ENCODE measurements at places on chromosomes 13 and 19.

DNA sequence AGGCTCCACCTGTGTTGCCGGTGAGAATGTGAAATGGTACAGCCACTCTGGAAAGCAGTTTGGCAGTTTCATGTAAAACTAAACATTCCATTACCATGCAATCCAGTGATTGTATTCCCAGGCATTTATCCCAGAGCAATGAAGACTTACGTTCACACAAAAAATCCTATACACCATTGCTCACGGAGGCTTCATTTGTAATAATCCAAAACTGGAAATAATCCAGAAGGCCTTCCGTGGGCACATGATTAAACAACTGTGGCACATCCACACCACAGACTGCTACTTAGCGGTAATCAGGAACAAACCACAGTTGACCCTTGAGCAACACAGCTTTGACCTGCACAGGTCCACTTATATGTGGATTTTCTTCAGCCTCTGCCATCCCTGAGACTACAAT lies 339.7 kb downstream of the MTUS2 start:
- no peak for DNase-seq

DNA sequence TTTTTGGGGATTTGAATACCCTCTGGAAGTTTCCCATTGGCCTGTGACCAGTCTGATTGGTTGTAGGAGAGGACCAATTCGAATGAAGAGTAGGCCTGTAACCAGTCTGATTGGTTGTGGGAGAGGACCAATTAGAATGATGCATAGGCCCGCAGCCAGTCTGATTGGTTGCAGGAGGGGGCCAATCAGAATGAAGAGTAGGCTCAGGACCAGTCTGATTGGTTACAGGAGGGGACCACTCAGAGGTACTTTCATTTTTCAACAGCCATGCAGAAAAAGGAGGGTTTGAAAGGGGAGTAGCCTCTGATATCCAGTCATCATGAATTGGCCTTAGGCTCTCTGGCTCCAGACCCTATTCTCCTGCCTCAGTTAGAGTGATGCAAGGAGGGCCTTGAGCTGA lies 30.4 kb upstream of the SLC1A5 start:
- DNase-seq = no peak

DNA sequence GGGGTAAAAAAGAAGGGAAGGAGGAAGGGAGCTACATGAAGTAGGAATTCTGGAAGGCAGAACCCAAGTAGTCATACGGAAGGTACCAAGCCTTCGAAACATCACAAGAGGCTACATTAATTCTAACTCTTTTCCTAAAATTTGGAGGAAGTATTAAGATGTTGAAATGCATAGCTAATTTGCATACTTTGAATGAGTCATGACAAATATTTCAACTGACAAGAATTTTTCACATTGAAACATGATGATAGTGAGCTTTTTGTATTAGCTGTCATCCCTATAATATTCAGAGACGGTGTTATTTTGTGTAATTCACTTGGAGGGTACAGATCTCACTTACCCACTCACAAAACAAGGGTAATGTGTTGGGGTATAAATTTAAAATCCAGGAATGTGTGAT lies 9.1 kb upstream of the ACOD1 start:
- DNase-seq = no peak

DNA sequence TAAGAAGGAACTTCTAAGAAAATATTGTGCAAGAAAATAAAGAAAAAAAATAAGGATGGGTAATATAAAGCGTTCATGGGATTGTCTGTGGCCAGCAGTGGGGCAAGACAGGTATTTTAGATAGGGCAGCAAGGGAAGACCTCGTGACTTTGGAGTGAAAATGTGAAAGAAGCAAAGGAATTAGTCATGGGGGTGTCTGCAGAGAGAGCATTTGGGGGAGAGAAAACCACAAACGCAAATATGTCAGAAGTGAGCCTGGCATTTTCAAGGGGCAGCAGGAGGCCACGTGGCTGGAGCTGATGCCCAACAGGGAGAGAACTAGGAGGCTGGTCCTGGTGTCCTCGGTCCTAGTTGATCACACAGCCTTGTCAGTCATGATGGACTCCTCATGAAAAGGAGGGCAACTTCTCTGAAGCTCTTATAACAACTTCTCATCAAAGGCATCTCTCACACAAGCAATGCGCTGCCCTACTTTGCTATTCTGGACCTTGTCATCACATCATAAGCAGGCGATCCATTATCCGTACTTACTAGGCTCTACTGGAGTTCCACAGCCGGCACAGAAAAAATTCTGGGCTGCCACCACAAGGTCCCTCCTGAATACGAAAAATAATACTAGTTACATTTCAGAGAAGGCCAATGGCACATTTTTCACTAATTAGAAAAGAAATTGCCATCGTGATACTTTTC lies 31.0 kb downstream of the RUBCNL start:
- no peak for DNase-seq

GRCh38 chr19:7099597-7099921 lies 30.1 kb downstream of the ZNF557 start:
- no peak for DNase-seq

- peak; percentile 74 for DNase-seq
These were observed 14.2 kb upstream of the LATS2 start for GRCh38 chr13:21075379-21076249.

DNA sequence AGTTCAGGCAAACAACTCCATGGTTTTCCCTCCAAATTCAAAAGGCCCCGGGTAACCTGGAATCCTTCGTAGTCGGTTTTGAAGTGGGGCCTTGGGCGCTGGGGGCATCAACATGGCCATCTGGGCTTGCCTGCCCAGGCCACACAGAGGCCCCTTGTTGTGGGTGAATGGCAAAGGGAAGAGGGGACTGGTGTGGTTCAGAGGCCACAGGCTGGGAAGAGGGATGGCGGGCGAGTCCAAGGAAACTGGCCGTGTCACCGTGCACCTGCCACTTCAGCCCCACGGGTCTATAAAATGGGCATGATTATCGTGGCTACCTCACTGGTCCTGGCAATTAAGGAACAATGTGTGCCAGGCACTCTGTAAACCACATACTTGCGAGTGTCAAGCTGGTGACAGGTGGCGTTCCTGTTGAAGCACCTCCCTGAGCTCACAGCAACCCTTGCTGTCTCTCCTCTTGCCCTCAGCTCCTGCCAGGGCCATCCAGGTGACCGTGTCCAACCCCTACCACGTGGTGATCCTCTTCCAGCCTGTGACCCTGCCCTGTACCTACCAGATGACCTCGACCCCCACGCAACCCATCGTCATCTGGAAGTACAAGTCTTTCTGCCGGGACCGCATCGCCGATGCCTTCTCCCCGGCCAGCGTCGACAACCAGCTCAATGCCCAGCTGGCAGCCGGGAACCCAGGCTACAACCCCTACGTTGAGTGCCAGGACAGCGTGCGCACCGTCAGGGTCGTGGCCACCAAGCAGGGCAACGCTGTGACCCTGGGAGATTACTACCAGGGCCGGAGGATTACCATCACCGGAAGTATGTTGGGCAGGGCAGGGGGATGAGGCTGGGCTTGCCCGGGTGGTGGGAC lies 1.3 kb downstream of the LSR start:
- no peak for DNase-seq

- no peak for DNase-seq
These were observed 303.4 kb downstream of the SPRY2 start for GRCh38 chr13:80037505-80037888.

DNA sequence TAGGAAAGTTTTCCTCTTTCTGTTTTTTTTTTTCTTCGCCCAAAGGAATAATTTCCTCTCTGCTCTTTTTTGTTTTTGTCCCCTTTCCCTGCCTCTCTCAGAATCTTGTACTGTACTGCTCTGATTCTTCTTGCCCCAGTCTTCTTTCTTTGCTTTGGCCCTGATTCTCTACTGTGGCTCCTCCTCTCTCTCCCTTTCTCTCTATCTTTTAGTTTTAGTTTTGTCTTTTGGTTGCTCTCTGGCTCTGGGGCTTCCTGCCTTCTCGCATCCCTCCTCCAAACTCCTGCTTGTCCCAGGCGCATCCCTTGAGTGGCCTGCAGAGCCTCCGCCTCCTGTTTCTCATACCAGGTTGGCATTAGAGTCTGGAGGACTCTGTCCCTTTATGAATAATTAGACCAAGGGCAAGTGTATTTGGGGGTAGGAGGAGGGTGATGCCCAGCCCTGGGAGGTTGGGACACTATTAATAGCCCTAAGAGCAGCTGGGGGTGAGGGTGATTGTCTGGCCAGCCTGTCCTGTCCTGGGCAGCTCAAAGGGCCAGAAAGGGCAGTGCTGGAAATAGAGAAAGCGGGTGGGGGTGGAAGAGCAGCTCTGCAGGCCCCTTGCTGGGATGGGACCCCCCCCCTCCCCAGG lies 39.1 kb downstream of the LYL1 start:
- peak; percentile 70 for DNase-seq

- DNase-seq = no peak
These were observed 32.8 kb upstream of the GPI start for GRCh38 chr19:34332027-34332760.

DNA sequence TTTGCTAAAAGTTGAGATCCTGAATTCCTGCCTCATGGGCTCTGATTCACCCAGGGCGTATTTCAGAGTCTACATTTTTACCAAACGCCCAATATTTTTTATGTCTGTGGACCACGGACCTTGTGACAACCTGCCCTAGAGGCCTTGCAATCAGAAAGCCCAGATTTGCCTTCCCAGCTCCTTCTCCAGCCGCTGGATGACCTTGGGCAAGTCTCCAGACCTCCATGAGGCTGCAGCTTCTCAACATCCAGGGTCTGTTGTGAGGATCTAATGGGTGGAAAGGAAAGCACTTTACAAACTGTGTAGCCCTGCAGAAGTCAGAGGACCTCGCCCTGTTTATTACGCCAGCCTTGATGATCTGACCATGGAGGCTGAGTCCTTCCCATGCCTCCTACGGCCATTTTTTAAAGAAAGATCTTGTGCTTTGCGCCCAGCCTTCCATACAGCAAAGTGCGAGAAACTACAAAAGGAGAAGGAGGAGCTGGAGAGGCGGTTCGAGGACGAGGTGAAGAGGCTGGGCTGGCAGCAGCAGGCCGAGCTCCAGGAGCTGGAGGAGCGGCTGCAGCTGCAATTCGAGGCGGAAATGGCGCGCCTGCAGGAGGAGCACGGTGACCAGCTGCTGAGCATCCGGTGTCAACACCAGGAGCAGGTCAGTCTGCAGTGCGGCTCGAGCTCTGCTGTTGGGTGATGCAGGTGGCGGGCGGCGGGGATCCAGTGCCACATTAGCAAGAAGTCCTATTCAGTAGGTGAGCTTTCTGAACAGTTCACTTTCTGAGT lies 115.6 kb downstream of the SLC7A1 start:
- DNase-seq = no peak

DNA sequence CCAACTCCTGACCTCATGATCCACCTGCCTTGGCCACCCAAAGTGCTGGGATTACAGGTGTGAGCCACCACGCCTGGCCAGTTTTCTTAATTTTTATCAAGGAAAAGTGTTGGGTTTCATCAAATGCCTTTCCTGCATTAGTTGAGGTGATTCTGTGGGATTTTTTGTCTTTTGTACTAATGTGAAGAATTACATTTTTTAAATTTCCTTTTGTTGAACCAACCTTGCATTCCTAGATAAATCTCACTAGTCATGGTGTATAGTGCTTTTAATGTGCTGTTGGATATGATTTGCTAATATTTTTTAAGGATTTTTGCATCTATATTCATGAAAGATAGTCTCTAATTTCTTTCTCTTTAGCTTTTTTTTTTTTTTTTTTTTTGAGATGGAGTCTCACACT lies 2.4 kb upstream of the ZNF560 start:
- DNase-seq = no peak

- no peak for DNase-seq
These were observed 81.4 kb downstream of the KCTD15 start for GRCh38 chr19:33878030-33878544.

DNA sequence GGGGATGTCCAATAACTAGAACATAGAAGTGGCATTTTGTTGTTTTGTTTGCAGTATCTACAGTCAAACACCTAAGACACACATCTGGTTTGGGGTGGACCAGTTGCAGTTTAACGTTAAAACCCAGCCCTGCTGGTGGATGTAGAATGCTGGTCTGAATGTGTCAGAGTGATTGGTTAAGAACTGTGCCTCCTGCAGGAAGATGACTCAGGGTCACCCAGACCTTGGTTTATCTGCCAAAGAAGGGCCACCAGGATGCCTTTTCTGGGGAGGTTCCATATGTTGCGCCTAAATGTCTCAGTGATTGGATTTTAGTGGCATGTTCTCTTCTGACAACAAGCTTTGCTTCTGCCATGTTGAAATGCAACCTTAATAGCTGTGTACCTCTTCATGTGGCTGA lies 23.1 kb downstream of the ZNF536 start:
- no peak for DNase-seq

DNA sequence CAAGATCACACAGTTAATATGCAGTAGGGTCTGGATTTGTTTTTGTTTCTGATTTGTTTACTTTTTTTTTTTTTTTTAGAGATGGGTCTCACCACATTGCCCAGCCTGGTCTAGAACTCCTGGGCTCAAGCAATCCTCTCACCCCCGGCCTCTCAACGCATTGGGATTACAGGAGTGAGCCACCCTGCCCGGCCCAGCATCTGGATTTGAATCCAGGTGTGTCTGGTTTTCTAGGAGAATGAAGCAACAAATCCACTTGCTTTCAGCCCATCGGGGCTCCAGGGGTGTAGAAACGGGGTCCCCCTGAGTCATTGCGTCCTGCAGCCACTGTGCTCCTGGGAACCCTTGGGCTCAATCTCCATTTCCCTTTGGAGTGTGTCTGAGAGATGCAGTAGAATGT lies 6.6 kb downstream of the CACNG8 start:
- no peak for DNase-seq

GRCh38 chr13:40508127-40508526 lies 158.3 kb downstream of the FOXO1 start:
- DNase-seq = no peak

DNA sequence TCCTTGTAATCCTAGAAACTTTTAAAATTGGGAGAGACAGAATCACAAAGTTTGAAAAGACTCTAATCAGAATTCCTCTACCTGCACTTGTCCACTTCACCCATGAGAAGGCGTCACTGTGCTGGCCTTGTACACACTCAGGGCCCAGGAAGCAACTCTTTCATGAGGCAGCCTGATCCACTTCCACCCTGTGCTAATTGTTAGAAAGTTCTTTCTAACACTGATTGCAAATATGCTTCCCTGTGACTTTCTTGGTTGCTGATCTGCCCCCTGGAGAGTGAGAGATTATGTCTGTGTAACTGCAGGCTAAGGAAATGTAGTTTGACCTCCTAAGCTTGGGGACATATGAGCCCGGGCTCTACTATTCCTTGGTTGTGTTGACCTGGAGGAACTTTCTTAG lies 494.6 kb downstream of the MYO16 start:
- no peak for DNase-seq

GRCh38 chr13:93290503-93290902 lies 63.9 kb downstream of the GPC6 start:
- DNase-seq = no peak

DNA sequence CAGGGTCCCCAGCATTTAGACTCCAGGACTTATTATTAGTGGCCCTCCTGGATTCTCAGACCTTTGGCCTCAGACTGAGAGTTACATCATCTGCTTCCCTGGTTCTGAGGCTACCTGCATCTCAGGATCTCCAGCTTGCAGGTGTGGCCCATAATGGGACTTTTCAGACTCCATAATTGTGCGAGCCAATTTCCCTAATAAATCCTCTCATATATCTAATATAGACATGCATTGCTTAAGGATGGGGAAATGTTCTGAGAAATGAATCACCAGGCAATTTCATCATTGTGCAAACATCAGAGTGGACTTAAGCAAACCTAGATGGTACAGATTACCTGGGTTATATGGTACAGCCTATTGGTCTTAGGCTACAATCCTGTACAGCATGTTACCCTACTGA lies 116.5 kb upstream of the FBXL3 start:
- DNase-seq = no peak
